ENCODE measurements at places on chromosomes 7 and 10.

GRCh38 chr10:132655735-132656134 lies 118.1 kb downstream of the INPP5A start:
- no peak for DNase-seq

DNA sequence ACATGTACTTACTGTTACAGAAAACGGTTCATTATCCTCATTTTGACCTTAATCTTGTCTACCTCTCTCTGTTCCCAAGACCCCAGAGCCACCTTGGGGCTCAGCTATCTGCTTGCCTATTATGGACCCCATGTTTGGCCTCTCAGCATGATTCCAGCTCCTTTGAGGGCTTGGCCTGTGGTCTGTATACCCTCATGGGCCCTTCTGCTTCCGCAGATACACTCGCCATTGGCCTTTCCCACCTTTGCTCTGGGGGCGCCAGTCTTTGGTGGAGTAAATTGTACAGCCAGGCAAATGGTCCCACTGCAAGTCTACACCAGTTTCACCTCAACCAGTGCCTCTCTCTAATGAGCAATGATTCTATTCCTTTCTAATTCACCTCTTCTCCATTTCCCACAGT lies 109.2 kb upstream of the ZNF746 start:
- no peak for DNase-seq

DNA sequence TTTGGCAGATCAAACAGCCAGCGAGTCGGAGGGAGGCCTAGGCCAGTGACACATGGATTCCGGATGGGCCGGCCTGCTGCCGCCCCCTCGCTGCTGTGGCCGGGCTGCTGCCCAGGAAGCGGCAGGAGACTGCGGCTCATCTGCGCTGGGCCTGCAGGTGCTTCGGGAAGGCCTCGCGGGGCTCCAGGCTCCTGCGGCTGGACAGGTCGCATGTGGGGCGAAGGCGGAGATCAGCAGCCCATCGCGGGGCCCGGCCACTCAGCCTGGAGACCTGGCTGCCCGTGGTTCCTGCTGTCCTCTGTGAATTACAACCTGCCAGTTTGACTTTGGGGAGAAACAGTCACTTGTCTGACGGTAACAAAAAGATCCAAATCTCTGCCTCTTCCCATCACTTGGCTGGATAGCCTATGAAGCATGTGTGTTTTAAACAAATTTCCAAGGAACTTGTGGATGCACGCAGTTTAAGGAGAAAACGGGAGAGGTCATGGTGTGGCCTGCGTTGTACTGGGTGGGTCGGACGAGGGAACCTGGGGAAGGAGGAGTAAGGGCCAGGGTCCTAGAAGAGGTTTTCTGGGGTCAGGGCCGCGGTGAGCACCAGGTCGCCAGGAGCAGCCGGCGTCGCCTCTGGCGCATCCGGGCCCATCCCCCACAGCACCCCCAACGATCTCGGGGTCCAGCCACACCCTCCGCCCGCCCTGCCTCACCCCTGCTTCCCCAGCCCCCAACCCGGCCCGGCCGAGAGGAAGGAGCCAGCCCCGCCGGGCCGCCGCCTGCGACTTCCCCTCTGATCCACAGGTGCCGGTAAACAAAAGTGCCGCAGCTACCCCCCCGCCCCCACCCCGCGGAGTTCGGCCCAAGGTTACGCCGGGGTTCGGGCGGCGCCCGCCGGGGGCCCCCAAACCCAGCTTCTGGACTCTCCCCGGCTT lies 1.6 kb downstream of the SPOCK2 start:
- peak; percentile 63 for DNase-seq

- DNase-seq, result peak; percentile 39
Measured at GRCh38 chr10:33032654-33033151, 74.7 kb upstream of the ITGB1 start.

GRCh38 chr7:157984423-157985163 lies 603.0 kb downstream of the PTPRN2 start:
- no peak for DNase-seq

GRCh38 chr10:100912605-100913469 lies at the start of gene SLF2:
Gene SLF2 (plus strand): TSS chr10:100912963. CDS start chr10:100913111, 148 bp downstream.
- DNase-seq, result peak; percentile 98

- no peak for DNase-seq
Measured at GRCh38 chr7:150811-151221, 41.6 kb upstream of the FAM20C start.

GRCh38 chr7:41916450-41916927 lies 213.6 kb upstream of the INHBA start:
- DNase-seq, result no peak

GRCh38 chr7:138700857-138701536 lies at the start of gene SVOPL:
Gene SVOPL (minus strand): TSS chr7:138701362. CDS start chr7:138679045, 22,317 bp downstream.
- DNase-seq, result no peak

GRCh38 chr7:88200261-88200660 lies 19.6 kb downstream of the SRI start:
- DNase-seq, result no peak

DNA sequence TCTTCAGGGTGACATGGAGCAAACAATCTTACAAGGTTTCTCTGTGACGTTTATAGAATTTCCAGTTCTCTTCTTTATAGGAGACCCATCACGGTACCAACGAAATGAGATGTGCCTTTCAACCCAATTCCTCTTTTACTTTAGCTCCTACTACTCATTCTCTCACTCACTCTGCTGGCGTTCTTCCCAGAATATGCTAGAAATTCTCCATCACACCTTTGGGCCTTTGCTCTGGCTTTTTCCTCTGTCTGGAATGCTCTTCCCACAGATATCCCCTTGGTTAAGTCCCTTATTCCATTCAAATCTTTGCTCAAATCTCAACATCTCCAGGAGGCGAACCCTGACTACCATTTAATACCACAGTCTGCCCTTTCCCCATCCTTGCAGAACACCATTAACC lies 39.0 kb downstream of the SEMA3C start:
- DNase-seq, result no peak

- no peak for DNase-seq
Measured at GRCh38 chr7:33446551-33446950, 317.2 kb downstream of the BBS9 start.

DNA sequence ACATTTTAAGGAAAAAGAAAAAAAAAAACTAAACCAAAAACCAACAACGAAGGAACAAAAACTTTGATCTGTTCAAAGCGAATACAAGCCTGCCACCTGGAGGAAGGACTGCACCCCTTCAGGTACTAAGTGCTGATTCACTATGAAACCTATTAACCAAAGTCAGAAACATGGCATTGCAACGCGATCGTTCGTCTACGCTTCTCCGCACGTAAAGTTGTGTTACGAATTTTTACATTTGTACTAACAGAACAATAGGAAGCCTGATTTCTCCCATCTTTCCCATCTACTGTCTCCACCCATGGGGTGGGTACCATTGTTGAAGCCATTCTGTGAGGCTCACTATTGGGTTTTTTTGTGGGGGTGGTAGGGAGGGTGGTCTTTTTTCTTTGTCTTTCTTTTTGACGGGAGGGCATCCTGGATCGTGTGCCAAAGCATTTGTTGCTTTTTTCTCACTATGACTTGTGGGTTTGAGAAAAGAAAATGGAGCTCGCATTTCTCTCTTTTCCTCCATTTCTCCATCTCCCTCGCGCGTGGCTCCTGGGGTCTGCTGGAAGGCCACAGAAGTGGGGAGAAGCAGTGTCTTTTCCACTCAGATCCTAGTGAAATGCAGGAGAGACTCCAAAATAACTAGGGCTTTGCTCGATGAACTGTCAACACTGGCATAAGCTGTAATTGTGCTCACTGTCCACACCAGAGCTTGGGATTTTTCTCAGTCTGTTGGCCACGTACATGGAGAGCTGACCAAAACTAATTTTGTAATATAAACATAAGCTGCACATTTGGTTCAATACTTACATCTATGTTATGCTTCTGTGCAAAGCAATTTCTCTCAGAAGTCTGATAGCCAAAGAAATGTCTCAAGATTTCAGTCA lies 100.9 kb upstream of the YAE1 start:
- peak; percentile 58 for DNase-seq

DNA sequence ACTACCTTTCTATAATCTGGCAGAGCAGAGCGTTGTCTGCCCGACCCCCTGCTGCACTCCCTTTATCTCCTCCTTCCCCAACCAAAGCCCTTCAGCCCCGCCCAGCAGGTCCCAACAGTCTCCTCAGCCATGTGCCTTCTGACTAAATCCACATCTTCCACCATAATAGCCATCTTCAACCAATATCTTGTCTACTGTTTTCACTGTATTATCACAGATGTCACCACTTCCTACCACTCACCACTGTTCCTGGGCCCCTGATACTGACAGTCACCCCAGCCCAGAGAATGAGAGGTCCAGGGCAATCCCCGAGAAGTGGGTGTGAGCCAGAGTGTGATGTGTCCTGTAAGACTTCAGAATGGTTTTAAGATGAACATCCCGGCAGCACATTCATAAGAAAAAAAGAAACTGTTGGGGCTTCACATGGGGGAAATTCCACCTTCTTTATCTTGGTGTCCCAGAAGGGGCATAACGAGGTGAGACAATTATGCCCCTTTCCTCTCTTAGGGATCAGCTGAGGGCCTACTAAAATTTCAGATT lies 25.3 kb downstream of the CCDC6 start:
- DNase-seq, result peak; percentile 93

GRCh38 chr7:78260826-78261225 lies 462.3 kb downstream of the PHTF2 start:
- DNase-seq, result no peak

All from activated CD4-positive, alpha-beta T cell treated with anti-CD3 and anti-CD28 coated beads, Interleukin-2, amount 50 U/mL, for 16 hours (primary cell).